ENCODE measurements at places on chromosomes 1 and 21.

- DNase-seq = no peak
Observed at GRCh38 chr1:200640963-200641401, 20.4 kb upstream of the KIF14 start.

- no peak for DNase-seq
Observed at GRCh38 chr1:20349971-20350370, 59.3 kb downstream of the VWA5B1 start.

GRCh38 chr1:218898921-218899320 is 274.8 kb upstream of the LYPLAL1 start:
- no peak for DNase-seq

DNA sequence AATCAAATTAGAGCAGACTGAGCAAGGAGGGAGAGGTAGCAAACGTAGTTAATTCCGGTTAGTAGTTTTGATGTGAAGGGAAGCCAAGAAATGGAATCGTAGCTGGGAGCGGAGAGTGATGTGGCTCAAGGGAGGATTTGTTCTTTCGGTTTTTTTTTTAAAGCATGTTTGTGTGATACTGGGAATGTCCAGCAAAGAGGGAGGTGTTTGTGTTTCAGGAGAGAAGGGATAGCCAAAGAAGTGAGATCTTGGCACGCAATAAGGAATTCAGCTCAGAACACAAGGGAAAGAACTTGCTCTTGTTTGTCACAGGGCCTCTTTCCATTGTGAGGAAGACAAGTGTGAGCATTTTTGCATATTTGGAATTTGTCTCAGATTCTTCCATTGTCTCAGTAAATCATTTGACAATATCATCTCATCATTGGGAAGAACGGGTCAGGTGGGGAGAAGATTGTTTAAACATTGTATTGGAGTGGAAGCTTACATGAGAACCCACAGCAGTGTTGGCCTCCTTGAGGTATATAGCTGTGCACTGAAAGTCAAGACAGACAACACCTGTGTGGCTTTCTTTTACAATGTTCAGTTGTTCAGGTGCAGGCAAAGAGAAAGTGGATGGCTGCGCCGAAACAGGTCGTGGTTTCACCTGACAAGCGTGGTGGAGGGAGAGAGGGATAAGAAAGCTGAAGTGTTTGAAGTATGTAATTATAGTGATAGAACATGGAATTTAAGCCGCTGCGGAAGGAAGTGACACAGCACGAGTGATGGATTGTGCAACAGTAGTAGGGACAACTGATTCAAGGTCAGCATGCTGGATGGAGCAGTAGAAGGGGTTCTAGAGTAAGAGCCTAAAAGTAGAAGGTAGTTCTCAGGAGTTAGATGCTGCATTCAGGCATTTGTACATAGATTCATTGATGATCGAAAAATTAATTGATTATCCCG is 25.4 kb downstream of the FMN2 start:
- DNase-seq = no peak

- no peak for DNase-seq
Observed at GRCh38 chr1:70085521-70085920, 119.9 kb downstream of the LRRC40 start.

- no peak for DNase-seq
Observed at GRCh38 chr1:202013603-202014002, 3.2 kb downstream of the ELF3 start.

DNA sequence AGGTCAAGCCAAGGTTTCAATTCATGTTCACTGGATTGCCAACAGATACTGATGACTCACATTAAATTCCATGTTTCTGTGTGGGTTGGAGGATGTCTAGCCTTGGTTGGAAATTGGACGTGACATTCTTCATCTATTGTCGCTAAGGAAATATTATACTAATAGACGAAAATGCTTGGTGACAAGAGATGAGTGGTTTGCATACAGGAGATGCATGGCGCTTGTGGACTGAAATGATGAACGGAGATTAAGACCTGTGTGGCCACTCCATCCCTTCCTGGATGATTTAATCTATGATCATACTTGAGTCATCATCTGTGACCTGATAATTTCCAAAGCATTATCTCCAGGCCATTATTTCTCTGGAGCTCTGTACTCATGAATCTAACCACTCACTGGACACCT is 97.0 kb upstream of the CD34 start:
- no peak for DNase-seq

DNA sequence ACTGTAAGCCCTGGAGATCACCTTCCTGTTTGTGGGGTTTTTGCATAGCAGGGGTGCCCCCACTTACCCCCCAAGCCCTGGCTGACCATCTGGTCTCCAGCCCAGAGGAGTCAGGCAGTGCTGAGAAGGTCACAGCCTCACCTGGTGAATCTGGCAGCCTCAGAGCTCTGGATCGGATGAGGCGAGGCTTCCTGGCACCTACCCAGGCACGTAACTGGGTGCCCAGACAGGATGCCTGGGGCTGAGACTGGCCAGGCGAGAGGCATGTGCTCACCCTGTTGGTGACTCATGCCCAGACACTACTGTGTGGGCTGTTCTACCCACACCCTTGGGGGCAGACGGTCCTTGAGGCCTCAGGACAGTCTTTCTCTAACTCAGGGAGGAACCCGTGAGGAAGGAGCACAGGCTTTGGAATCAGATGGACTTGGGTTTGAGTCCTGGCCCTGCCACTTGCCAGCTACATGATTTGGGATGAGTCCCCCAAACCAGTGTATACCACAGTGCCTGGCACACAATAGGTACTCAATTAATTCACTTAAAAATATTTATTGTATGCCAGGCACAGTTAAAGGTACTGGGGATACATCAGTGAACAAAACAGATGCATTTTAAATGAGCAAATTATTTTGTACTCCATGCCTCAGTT is 15.1 kb upstream of the PADI3 start:
- peak; percentile 45 for DNase-seq

- no peak for DNase-seq
Observed at GRCh38 chr1:236081546-236082227, 16.8 kb upstream of the NID1 start.

DNA sequence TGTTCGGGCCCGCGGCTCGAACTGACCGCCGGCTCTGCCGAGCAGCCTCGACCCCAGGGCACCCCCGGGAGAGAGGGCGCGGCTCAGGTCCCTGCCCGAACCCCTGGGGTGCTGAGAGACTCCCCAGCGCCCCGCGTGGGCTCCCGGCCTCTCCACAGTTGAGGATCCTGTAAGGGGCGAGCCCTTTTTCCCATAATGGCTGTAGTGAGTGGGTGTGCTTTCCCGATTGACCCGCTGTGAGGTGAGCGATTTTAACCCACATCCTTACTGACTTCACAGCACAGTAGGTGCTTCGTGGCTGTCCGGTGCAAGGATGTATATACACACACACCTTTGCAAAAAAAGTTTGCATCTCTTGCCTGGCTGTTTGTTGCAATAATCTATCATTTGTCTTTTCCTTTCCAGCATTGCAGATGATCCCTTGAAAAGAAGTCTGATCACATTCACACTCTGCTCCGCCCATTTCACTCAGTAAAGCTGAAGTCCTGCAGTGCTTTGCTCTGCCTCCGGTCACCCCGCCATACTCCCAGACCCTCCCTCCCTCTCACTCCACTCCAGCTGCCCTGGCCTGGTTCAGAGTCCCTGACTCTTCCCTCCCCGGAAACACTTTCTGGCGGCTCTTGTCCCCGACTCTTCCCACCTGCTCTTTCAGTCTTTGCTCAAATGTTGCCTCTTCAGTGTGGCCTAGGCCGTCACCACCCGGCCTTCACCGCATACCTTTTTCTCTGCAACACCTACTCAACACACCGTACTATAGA is 955 bp upstream of the UBE2G2 start:
- DNase-seq = peak; percentile 48

DNA sequence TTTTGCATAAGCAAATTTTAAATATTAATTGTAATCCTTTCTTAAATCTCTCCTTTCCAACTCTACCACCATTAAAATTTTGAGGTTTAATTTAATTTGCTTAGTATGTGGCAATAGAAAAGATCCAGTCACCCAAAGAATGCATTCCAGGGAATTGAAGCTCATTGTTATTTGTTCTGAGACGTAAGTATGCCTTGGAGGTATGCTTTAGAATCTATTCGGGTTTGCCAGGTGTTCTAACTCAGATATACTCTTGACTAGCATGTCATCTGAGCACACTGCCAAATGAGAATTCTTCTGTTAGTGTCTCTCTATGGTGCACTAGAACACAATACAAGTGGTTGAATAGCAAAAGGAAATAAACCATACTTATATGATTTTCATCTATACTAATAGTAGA is 813.6 kb upstream of the ADGRL2 start:
- DNase-seq = no peak

- no peak for DNase-seq
Observed at GRCh38 chr1:201610858-201611257, 71.9 kb downstream of the NAV1 start.

DNA sequence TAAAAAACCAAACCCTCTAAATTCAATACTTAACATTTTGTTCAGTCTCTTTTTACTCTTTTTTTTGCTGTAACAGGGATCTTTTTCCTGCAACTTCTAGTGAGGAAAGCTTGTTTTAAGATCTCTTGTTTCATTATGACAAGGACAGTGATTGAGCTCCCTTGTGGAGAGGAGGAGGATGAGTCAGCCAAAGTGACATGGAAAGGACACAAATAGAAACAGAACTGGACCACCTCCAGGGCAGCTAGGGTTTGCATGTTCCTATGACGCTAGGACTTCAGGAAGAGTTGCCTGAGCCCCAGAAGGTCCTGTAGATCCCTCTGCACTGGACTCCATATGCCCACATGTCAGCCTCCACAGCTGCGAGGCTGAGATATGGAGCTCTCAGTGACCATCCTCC is 212.6 kb upstream of the FAM78B start:
- DNase-seq = no peak

- no peak for DNase-seq
Observed at GRCh38 chr1:85122169-85122568, 73.9 kb upstream of the MCOLN3 start.

GRCh38 chr1:55374801-55375616 is 159.8 kb upstream of the USP24 start:
- no peak for DNase-seq

DNA sequence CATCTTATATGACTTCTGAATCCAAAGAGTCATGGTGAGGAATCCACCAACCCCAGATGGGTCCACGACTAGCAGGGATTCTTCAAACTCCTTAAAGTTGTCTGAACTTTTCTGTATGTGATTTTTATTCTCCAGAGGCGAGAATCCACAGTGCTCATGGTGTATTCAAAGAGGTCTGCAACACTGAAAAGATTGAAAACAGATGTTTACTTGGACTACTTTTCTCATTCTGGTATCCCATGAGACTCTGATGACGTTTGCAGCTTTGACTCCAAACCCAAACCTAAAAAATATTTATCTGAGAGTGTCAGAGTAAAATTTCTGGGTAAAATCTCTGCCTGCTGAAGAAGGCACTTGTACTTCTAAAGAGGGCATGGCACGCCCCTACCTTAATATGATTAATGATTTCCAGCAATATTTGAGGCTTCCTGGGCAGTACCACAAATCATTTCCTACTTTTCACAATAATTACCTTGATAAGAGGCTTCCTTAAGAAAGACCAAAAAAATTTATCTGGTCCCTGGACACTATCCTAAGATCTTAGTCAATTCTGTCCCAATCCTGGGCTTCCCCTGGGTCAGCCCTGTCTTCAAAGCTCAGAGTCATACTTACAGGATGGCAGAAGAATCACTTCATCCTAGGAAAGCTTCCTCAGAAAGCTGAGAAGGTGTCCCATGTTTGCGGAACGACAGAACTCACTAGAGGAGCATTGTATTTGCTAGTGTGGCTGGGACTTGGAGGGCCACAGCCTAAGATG is 76.5 kb upstream of the MAP10 start:
- no peak for DNase-seq

GRCh38 chr1:43547538-43548072 is 16.9 kb downstream of the PTPRF start:
- no peak for DNase-seq

DNA sequence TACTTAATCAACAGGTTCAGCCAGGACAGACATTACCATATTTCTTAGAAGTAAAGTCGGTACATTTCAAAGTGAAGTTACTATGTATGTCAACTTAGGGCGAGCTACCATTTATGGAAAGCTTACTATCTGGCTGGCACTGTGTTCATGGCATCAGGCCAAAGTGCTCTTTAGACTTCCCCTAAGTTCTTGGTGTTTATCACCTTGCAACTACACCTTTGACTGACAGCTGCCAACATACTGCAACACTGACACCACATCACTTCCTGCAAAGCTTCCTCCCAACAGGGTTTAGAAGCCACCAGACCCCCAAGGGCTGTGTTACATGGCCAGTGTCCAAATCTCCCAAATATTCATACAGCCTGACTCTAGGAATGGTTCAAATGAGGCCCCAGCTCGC is 61.0 kb downstream of the TIAM1 start:
- DNase-seq = no peak

GRCh38 chr1:32187850-32188249 is 8.4 kb downstream of the TXLNA start:
- DNase-seq = no peak

GRCh38 chr1:229102741-229103391 is 168.0 kb upstream of the RAB4A start:
- DNase-seq = peak; percentile 43

- DNase-seq = peak; percentile 33
Observed at GRCh38 chr1:230518511-230518910, 92.4 kb upstream of the PGBD5 start.

DNA sequence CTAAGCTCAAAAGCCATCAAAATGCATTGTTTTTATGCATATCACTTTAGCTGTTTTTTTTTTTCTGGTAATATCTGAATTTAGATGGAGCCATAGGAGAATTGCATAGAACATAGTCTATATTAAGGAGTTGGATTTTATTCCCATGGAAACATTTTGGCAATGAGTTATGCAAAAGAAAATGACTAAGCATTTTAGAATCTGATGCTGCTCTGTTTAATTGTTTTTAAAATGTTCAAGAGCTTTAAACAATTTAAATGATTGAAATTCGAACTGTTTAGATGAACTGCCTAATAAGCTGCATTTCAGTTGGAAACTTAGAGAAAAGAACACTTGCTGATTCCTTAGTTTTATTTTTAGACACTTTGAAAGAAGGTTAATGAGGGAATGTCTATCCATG is 1531.5 kb upstream of the B3GALT2 start:
- no peak for DNase-seq

- DNase-seq = peak; percentile 64
Observed at GRCh38 chr1:166017395-166017794, 149.4 kb downstream of the FAM78B start.

DNA sequence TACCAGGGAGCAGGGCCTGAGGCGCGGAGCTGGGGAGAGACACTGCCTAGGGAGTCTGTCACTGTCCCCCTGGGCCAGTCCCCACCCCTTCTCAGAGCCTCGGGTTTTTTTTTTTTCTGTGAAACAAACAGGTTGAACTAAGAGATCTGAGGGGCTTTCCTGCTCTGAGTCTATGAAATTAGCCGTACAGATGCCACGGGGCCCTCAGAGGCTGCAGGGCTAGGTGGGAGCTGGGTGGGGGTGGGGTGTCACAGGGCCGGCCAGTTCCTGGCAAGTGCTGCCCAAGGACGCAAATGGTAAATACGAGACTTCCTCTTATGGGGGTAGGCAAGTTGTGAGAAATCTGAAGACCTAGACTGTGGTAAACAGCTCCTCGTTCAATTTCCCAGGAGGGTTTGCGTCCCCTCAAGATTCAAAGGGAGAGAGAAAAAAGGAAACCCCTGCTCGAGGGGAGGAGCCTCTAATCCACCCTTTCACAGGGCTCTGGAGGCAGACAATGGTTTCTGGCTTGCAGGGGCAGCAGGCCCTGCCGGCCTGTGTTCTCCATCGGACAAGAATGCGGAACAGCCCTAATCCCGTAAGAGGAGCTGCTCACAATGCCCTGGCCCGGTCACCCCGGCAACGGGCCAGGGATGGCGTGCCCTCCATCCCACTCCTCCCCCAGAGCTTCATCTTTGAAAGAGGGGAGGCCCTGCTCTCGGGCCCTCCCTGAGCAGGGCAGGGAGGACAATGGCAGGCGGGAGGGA is 7.8 kb downstream of the NUAK2 start:
- DNase-seq = peak; percentile 84

GRCh38 chr1:50822035-50822776 is 137.9 kb downstream of the FAF1 start:
- DNase-seq = no peak

Measured in iPS-NIHi11 (cell line).